ENCODE measurements at places on chromosomes 16 and 17. TPM values are rescaled to one million over a fixed set of nuclear protein-coding genes. Genes with fewer than 3 reads are reported as not detected.

Gene CLEC19A
- not detected for total RNA-seq

Gene SMPD3
- 0.58 TPM for total RNA-seq

Gene PLEKHH3
- 16.8 TPM for total RNA-seq

Gene ITGAD
- total RNA-seq: 0.39 TPM

Gene TP53TG3E
- not detected for total RNA-seq

Gene KRT40
- total RNA-seq: not detected
